ENCODE measurements at places on chromosomes 4 and X.

DNA sequence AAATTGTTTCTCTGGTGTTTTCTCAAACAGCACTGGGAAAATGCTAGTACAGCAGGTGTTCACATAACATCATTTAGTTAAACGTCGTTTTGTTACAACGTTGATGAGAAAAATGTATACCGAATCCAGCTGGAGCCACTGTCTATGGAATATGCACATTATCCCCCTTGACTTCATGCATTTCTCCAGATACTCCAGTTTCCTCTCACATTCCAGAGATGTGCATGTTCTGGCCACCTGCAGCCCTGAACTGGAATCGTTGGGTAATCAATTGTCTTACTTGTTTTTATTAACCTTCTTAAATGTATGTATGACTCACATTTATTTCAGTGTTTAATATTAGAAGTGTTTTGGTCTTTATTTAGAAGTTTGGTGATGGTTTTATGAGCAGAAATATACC lies 18.4 kb upstream of the ODAM start:
- DNase-seq, result no peak

DNA sequence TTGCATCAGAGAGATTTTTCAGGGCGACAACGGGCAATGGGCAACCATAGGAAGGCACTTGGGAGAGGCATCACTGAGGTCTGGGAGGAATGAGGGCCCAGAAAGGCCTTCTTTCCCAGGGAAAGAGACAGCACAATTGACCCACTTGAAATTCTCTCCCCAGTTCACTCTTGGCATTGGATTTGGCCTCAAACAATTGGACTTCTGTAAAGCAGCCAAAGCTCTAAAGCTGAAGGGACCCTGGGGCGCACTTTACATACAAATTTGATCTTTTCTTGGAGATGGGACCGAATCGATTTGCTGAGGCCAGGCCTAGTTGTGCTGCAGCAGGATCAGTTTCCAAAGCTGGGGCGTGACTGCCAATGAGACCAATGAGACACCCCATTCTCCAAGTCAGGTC lies 3.2 kb downstream of the ARHGAP36 start:
- no peak for DNase-seq

DNA sequence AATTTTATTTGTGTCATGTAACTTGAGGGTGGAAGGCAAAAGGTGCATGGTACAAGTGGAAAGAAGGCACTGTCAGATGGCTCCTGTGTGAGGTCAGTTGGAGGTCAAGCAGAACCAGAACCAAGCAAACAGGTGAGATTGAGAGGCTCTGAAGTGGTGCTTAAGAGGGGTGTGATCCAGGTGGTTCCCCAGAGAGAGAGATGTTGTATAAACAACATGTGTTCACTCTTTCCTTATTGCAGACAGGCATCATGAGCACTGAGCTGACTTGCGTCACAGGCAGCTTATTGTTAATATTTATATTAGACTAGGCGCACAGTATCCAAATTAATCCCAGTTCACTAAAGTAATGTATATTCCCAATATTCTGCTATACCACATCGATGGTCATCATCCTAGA lies 56.8 kb downstream of the CXCL13 start:
- DNase-seq, result no peak

- DNase-seq, result peak; percentile 86
These were observed 64.7 kb downstream of the TBC1D14 start for GRCh38 chr4:6974138-6974848.

DNA sequence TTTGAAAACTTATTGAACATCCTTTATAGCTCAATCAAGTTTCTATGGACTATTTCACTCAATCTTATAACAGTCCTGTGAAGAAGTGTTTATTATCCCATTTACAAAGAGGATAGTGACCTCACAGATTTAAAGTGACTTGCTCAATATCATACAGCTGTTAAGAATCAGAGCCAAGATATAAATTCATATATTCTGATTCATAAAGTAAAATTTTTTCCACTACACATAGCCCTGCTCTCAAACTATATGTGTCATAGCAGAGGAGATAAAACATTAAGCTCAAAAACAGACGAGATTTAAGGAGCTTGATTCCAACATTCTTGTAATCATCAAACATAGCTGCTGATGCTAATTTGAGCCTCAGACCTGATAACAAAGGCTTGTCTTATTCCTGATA lies 226.8 kb downstream of the CAMK2D start:
- no peak for DNase-seq

GRCh38 chrX:1484638-1485019 lies 31.9 kb upstream of the ASMTL start:
- no peak for DNase-seq

DNA sequence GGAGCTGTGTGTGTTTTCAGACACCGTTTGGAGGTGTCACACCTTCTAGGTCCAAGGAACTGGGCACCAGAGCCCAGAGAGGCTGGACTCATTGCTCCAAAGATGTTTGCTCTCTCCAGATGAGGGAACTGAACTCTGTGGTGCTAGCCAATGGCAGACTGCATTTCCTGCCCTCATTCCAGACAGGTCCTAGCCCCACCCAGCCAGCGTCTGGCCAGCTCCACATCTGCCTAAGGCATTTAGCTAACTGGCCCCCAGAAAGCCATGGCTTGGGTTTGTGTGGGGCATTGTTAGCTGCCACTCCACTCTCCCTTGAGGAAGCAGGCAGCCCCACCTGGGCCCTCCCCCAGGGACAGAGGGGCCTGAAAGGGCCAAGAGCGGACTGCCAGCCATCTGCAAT lies 11.4 kb downstream of the FGD1 start:
- no peak for DNase-seq

- no peak for DNase-seq
These were observed 29.7 kb downstream of the PPP1R2C start for GRCh38 chrX:42748067-42748850.

- DNase-seq, result no peak
These were observed 183.6 kb upstream of the DKK2 start for GRCh38 chr4:107219681-107220080.

DNA sequence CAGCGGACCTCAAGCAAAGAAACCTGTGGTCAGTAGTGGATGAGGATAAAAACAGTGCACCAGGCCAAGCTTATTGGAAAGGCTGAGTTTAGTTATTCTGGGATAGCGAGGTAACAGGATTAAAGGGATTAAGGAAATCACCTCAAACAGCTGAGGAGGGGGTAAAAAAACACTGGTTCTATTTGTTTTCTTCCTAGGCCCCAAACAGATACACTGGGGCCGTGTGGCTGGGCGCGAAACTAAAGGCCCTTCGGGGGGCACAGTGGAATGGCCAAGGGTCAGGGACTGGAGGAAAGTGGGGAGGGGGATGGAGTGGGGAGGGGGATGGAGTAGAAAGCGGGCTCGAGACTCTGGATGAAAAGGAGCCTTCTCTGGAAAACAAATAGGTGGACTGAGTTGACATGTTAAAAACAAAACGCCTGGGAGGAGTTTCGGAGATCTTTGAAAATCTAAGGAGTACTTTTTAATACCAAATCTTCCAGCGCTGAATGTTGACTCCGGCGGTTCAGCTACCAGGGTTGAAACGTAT lies 2.9 kb downstream of the SOX3 start:
- DNase-seq, result no peak

DNA sequence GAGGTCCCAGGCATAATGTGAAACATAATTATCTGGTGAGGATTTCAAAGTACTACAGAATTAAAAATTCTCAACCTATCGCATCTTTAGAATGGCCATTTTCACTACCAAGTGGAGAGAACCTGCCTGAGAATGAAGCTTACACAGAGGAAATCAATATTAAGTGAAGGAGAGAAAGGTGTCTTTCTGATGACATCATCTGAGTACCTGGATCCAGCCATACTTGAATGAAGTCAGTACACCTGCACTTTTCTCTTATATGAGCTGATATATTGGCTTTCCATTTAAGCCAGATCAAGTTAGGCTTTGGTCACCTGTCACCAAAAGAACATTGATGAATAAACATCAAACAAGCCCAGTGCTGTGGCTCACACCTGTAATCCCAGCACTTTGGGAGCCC lies 118.9 kb upstream of the MED14 start:
- no peak for DNase-seq
